D721Med (cell line): ENCODE measurements at places on chromosomes 5 and 9.

GRCh38 chr5:75551471-75551870 lies 39.8 kb downstream of the POLK start:
- DNase-seq, result no peak

GRCh38 chr5:55411876-55412275 lies 104.1 kb downstream of the MTREX start:
- no peak for DNase-seq

GRCh38 chr5:80223561-80223960 lies 32.3 kb downstream of the SERINC5 start:
- no peak for DNase-seq

DNA sequence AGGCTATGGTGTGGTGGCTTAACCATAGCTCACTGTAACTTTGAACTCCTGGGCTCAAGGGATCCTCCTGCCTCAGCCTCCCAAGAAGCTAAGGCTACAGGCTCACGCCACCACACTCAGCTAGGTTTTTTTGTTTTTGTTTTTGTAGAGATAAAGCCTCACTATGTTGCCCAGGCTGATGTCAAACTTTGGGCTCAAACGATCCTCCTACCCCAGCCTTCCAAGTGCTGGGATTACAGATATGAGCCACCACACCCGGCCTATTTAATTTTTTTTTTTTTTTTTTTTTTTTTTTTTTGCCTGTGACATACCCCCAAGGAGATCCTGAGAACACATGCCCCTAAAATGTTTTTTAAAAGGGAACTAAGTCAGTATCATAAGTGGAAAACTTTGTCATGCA lies 10.4 kb downstream of the FUBP3 start:
- no peak for DNase-seq

DNA sequence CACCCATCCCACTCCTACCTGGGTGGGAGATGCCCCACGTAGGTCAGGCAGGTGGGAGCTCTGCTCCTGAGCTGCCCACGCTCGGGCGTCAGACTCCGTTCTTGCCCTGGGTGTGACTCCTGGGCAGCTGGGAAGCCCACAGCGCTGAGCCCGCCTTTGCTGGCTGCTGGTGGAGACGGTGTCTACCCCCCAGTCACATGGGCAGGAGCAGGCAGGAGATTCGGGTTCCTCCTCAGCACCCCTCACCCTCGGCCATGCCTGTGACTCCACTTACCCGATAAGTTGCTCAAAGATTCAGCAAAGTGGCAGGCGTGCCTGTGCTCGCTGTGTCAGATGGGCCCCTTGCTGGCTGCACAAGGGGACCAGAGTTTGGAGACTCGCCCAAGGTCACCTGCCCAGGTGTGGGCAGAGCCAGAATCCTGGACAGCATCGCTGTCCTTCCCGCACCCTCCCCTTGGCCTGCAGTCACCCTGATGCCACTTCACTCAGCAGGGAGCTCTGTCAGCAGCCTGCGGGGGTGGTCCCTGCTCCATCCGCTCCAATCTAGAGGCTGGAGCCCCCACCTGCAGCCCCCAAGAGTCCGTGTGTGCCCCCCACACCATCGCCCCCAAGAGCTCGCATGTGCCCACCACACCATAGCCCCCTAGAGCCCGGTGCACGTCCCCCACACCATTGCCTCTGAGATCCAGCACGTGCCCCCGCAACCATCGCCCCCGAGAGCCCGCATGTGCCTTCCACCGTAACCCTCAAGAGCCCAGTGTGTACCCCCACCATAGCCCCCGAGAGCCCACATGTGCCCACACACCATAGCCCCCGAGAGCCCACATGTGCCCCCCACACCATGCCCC lies 4.2 kb downstream of the LCN1 start:
- no peak for DNase-seq

DNA sequence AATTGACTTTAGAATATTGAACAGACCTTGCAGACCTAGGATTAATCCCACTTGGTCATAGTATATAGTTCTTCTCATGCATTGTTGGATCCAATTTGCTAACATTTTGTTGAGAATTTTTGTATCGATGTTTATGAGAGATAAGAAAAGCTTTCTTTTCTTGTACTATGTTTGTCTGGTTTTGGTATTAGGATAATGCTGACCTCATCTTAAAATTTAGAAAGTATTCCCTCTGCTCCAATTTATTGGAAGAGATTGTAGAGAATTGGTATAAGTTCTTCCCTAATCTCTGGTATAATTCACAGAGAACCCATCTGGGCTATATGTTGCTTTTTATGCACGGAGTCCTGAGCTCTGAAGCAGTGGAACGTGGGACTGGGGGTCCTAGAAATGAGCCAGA lies 67.7 kb downstream of the ADAMTS16 start:
- no peak for DNase-seq

DNA sequence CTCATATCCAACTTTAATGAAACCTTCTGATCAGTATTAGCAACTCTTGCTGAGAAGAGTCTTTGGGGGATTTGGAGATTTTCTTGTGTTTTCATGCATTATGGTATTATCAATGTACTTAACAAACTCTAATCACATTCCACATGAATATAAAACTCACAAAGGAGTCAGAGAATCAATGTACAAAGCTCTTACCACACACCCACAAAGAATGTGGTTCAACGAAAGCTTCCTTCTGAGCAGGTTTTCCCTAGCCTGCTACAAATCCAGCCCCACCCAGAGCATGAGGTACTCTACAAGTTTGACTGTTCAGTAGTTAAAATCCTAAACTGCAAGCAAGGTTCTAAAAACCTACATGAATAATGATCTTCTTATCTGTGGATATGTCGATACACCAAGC lies 210.1 kb downstream of the TARS1 start:
- no peak for DNase-seq
